ENCODE measurements at places on chromosomes 13 and 19.
A peak's percentile ranks its signal among the peaks of the same experiment; 100 is the strongest.

DNA sequence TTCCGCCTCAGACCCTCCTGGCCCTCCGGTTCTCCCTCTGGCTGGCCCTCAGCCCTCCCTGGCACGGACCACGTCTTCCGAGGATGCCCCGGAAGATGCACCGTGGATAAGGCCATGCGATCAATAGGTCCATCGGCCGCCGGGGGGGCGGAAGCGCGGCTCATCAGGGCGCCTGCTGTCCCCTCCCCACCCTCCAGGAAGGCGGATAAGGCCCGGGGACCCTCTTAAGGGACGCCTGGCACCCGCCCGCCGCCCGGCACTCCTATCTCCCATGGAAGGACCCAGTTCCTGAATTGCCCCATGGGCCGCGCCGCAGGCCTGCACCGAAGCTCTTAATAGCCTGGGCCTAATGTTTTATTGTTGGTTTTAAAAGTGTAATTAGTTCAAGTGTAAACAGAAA is 46.2 kb upstream of the TCF3 start:
- DNase-seq = no peak

DNA sequence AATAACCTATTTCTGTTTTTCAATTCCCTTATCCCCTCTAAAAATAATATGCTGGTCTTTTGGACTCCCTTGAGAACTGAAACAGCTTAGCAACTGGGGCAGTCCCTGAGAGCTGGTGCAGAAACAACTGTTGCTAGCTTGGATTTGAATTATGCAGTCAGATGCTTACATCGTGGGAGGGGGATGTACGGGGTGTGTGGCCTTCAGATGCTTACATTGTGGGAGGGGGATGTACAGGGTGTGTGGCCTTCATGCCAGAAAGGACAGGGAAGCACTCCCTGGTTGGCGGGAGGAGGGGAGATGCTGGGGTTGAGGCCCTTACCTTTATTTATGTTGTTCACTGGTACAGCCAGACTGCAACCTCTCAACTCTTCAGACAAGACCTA is 25.6 kb downstream of the LRCH1 start:
- DNase-seq = peak; percentile 16

GRCh38 chr19:32945260-32945659 is 26.5 kb downstream of the CEP89 start:
- DNase-seq = no peak

DNA sequence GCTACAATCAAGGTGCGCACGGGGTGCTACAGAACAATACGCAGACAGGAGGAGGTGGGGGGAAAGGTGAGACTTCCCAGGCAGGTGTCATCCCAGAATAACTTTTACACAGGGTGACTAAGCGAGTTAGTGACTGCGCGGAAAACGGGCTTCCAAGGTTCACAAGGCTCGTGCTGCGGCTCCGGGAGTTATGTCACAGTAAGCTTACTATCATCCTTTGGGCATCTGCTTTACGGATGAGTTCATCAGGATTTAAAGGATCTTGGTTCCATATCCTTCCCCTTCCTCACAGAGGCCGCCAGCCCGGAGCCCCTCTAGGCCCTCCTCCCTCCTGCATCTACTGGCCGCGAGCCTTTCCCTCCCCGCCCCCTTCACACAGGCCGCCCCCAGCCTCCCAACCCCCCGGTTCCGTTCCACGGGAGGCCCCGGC is 474 bp upstream of the IFT88 start:
- DNase-seq = peak; percentile 16

DNA sequence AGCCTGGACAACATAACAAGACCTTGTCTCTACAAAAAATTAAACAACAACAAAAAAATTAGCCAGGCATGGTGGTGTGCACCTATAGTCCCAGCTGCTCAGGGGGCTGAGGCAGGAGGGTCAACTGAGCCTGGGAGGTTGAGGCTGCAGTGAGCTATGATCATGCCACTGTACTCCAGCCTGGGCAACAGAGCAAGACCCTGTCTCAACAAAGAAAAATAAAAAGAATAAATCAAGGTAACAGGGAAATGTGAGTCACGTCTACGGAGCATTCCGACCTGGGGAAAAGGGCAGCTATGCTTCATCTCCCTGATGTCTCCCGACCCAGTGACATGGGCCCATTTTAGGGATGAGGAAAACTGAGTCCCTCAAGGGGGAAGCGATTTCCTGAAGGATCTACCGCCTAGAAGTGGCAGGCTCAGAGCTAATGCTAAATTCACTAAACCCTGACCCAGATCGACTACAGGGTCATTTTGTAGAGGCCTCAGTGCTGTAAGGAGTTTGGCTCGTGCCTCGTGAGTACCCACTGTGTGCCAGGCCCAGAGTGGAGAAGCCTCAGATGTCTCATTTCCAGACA is 19.5 kb downstream of the PTPRS start:
- DNase-seq = no peak

- no peak for DNase-seq
Measured at GRCh38 chr13:43487461-43487860, 299.3 kb downstream of the ENOX1 start.

GRCh38 chr13:42280537-42280936 is 8.6 kb downstream of the AKAP11 start:
- DNase-seq = no peak

GRCh38 chr19:49637821-49638738 is 1.9 kb downstream of the RRAS start:
- no peak for DNase-seq

GRCh38 chr13:113947311-113948033 is 26.4 kb downstream of the C13orf46 start:
- DNase-seq = no peak

DNA sequence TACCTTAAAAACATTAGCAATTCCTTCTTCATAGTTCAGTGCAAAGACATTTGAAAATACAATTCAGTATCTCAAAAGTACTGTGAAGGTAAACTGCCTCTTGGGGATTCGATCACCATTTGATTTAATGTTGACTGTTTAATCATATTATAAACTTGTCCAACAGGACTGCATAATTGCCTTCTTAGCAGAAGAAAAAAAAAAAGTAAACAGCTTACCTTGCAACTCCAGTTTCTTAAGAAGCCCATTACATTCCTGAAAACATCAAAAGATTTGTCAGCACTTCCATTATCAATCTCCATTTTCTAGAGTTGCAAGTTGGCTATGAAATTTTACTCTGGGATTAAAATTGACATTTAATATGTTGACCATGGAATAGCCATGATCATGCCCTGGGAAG is 1154.6 kb downstream of the OLFM4 start:
- DNase-seq = no peak

GRCh38 chr19:570937-571565 is 1.3 kb upstream of the BSG start:
- peak; percentile 44 for DNase-seq

- DNase-seq = no peak
Measured at GRCh38 chr19:4740092-4740491, 16.4 kb upstream of the DPP9 start.

GRCh38 chr13:107865643-107866031 is 349.7 kb downstream of the LIG4 start:
- DNase-seq = no peak

DNA sequence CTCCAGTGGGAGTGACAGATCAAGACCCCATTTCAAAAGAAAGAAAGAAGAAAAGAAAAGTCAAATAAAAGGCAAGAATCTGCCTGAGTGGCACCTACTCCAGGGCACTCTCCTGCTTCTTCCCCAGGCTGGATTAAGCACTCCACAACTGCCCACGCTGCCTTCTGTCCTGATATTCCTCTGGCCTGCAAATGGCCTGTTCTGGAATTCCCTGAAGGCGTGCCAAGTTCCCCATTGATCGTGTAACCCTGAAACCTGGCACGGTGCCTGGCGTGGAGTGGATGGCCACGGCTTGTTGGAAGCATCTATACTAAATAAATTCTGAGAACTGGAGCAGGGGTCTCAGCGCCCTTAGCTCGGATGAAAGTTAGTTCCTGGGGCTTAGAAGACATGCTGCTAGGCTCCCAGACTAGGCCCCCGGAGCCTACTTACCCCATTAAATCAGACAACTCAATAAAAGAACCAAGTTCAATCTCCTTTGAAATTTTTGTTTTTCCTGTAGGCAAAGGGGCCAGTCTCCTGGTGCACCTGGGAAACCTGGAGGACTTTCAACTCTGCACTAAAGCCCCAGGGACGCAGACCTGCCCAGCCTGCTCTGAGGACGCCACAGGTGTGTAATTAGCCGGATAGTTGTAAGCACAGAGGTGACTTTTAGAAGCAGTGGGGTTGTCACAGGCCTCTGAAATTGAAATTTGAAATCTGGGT is 21.9 kb downstream of the ANKRD27 start:
- no peak for DNase-seq

- no peak for DNase-seq
Measured at GRCh38 chr13:98909016-98909415, 68.8 kb downstream of the DOCK9 start.

DNA sequence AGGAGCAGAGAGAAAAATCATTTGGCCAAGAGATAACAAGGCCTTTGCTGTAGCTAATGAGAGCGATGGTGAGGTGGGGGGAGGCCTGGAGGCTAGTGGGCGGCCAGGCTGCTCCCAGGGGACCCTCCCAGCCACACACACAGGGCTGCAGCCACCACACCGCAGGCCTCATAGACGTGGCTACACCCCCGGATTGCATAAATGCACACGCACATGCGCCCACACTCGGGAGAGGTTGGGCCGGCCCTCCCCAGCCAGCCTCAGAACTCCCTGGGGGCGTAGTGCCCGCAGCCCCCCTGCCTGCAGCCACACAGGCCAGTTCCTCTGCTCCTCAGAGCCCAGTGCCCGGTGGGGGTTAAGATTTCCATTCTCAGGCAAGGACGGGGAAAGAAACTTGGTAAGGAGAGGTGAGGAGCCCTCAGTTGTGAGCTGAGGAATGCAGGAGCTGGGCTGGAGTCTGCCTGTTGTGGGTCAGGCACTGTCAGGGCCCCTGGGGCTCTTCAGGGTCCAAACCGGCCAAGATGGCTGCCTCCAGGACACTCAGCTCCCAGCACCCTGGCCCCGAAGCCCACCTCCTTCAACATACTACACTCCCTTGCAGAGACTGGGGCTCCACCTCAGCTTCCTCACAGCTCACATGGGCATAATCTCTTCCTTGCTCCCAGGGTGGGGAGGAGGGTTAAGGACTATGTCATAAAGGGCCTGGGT is 8.0 kb downstream of the PTH2 start:
- DNase-seq = no peak

DNA sequence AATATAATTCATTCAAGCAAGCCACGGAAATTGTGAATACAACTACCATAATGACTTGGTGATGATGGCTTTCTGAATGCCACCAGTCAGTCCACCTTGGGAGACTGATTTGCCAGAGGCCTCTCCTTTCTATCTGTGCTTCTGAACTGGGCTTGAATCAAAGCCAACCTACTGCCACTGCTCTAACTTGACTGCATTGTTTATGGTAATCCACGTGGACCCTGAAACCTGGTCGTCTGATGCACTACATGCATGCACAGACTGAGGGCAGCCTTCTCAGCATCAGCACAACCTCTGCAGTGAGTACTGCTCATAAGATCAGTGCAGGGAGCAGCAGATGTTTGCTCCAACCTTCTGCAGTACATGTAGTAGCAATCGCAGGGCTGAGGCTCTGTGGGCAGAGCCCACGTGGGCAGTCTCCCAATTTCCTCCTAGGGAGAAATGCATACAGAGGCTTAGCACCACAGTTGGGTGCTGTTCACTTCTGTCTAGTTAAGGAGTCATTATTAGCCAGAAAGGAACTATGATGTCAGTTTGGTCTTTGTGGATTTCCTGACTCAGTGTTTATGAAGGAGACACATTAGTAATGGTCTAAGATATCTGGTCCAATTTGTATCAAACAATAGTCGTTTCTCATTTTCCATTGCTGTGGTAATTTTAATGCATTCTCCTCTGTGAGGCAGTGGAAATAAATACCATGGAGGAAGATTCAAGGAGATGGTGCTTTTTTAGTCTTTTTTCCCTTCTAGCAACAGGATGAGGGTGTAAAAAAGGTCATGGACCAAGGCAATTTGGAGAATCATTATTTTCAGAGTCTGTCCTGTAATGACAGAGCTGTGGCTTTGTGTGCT is 82.5 kb downstream of the AKAP11 start:
- no peak for DNase-seq

- DNase-seq = no peak
Measured at GRCh38 chr13:67408798-67409197, 178.7 kb upstream of the PCDH9 start.

DNA sequence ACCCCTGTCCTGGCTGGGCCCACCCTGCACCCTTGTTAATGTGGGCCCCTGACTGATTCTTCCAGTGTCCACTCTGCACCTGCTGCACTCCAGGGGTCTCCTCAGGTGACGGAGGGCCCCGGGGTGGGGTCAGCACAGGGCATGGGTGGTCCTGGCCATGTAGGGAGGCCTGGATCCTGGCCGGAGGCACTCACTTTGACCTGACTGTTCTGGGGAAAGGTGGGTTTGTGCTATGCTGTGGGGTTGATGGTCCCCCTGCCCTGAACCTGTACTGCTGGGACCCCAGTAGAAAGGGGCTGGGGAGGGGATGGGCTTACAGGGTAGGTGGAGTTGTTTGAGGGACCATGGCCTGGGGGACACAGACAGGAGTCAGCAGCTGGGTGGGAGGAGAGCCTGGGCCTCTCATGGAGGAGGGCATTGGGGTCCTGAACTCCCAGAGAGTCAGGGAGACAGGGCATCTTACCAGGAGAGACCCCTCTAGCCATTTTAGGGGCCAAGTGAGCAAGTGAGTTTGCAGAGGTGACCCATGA is 25.8 kb upstream of the CEACAM1 start:
- DNase-seq = no peak

DNA sequence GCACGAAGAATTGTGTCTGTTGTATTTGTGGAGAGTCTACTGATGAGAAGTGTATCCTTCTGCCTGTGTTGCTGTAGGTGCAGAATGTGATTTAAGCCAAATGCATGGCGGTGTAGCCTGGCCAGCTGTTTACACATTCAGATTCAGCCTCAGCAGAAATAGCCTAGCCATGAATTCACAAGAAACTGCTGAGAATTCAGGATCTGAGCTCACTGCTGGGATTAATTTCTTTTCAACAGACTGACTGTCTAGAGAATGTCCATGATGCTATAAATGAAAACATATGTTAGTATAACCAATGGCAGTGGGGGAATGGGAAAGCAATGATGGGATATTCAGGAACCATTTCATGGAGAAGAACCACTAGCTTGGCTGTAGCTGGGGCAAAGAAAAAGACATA is 77.4 kb upstream of the RNF113B start:
- DNase-seq = no peak

DNA sequence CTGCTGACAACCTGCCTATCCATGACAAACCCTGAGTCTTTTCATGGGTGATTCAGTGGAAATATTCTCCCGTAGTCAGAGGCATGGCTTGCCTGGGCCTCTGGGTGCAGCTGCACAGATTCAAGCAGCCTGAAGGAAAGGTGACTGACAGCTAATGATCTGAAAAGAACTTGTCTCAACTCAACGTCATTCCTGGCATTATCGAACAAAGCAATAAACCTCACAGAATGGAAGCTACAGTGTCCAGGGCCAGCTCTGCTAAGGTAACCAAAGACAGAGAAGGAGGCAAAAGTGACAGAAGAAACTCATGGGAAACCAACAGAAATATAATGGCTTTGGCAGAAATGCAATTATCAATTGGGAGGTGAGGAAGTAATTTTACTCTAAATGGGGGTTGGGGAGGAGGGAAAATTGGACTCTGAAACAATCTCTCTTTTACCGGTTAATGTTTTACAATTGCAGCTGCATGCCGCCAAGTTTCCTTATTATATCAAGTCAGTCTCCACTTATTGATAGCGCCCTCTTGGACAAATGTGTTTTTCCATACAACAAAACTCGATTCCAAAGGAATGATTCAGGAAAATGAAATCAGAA is 12.9 kb downstream of the STARD13 start:
- DNase-seq = no peak

- DNase-seq = no peak
Measured at GRCh38 chr13:23506807-23507291, 63.4 kb upstream of the TNFRSF19 start.

- no peak for DNase-seq
Measured at GRCh38 chr13:98405107-98405571, 171.8 kb downstream of the STK24 start.
